ENCODE measurements at places on chromosomes 2 and 18.

DNA sequence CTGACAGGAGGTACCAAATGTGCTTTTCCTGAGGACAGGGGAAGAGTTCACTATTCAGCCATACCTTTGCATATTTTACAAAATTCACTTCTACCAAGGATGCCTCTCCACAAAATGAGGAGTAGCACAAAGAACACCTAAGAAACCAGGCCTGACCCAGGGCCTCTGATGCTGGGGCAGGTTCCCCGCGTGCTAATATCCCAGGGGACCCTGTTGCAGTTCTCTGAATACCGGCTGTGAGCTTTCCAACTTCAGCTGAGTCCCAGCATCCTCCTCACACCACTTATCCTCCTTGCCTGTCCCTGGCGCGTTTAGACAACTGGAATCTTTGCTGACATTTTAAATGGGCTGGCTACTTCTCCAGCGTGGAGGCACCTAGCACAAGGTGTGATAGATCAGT is 142.3 kb downstream of the BCL2 start:
- DNase-seq: no peak

DNA sequence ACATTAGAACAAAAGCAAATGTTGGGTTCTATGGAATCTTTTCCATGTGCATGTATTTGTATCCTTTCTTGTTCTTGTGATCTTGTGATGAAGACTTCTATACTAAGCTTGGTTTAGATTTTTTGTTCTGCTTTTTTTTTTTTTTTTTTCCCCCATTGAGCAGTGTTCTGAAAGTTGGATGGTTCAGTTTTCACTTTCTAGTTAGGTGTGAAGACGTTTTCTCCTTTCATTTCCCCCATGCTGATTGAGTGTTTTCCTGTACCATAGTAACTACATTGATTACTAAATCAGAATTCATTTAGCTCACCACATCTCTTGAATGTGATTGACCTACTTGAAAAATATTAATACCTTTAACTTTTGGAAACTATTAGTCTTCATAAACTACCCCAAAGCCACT is 34.1 kb downstream of the NOP58 start:
- DNase-seq: no peak

- DNase-seq: no peak
These were observed 147.6 kb downstream of the THADA start for GRCh38 chr2:43448011-43448821.

- no peak for DNase-seq
These were observed 10.9 kb downstream of the INO80D start for GRCh38 chr2:206075113-206075512.

DNA sequence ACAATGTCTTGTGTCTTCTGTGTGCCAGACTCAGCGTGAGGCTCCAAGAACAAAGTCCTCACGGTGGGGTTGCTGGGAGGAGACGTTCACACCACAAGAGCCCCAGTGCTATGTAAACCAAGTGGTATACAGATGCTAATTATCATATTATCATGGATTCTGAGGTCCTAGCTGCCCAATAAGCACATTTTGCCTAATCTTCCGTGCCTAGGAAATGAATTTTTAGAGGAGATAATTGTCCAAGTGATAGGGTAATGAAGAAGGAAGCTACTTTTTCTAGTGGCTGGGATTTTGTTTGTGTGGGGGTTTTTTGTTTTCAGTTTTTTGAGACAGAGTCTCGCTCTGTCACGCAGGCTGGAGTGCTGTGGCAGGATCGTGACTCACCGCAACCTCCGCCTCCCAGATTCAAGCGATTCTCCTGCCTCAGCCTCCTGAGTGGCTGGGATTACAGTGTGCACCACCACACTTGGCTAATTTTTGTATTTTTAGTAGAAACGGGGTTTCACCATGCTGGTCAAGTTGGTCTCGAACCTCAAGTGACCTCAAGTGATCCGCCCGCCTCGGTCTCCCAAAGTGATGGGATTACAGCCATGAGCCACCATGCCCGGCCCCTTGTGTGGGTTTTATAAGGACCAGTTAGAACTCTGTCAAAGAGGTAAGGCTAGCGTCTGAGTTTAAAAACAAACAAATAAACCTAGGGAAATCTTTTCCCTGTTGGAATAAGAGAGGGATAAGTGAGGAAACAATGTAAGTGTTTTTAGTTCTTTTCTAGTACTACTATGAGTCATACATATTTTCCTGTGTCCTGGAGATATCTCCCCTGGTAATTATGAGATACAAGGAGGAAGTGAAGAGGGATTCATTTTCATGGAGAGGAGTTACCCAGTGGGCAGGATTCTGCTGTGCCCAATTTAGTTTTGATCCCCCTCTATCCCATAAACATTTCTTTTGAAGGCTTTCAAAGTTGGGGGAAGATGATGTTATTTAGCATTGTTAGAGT is 9.5 kb upstream of the SMAD7 start:
- no peak for DNase-seq

GRCh38 chr18:61797696-61798590 is 94.9 kb downstream of the RNF152 start:
- no peak for DNase-seq

DNA sequence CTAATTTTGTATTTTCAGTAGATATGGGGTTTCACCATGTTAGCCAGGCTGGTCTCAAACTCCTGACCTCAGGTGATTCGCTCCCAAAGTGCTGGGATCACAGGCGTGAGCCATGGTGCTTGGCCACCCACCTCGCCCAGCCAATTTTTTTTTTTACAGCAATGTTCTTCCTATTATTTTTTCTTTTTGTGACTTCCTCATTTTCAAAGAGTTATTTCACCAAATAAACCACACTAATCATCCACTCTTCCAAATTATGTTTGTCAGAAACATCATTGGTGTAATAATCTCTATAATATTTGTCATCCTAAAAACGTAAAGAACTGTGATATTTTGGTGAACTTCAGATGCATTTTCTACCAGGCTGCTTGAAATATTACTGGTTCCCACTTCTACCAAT is 16.3 kb upstream of the PDCL3 start:
- no peak for DNase-seq

GRCh38 chr2:19753818-19754217 is 148.0 kb downstream of the TTC32 start:
- DNase-seq: no peak

DNA sequence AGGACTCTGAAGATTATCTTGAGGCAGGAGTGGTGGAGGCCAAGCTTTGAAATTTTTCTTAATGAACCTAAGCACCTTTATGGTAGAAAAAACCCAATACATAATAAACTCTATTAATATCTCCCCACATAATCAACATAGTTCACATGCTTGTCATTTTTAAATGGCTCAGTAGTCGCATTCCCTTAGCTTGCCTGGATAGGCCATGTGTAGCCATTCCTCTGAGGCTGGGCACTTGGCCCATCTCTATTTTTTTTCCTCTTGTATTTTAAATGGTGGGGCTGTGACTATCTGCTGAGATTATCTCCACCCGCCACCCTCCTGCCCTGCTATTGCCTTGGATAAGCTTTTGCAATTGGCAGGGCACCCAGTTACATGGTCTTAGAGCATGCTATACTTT is 143.1 kb downstream of the FHOD3 start:
- no peak for DNase-seq

DNA sequence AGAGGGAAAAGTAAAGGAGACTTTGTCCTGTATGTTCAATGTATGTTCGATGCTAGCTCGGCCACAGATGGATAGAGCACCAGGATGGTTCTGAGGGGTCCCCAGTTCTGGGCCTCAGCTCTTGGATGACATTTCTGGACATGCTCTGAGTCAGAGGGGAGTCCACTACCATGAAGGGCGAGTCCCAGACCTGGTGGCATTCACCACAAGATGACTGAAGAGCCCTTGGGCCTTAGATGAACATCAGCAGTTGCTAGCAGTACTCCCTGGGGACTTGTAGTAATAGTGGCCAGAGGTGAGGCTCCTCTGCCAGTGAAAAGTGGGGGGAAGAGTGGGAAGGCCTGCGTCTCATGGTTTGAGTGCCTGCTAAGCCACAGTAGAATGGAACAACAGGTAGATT is 109.5 kb downstream of the GRB14 start:
- no peak for DNase-seq

GRCh38 chr2:158061763-158062162 is 39.9 kb upstream of the UPP2 start:
- no peak for DNase-seq

GRCh38 chr2:148619560-148620195 is 24.9 kb upstream of the EPC2 start:
- DNase-seq: no peak

DNA sequence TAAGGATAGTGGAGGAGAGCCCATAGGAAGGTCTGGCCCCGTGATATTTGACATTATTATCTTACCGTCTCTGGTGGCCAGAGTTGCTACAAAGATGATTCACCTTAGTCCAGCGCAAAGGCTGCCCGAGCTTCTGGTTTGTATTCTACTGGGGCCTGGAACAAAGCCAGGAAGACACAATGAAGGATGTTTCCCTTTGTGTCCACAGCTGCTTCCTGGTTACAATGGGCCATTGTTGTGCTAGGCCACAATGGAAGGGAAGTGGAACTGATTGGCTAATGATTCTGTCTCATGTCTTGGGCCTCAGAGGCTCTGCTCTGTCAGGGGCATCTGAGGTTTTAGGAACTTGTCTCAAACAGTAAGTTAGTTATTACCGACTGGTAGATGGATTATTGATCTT is 132.2 kb downstream of the TDRD15 start:
- no peak for DNase-seq

DNA sequence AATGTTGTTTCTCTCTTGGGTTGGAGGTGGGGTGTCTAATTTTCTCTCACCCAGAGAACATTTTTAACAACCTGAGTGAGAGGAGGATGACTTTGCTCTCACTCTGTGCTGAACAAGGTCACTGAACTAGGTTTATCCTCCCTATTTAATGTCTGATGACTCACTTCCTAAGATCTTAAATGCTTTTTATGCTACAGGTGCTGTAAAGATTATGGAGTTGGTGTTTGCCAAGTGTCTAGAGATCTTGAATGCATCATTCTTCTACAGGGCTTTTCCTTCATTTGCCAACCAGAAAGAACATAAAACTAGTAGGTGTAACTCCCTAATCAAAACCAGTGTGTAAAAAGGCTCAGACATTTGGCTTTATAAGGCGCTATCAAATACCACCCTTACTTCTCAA is 350.5 kb upstream of the ETAA1 start:
- no peak for DNase-seq

- no peak for DNase-seq
These were observed 177.9 kb upstream of the SETBP1 start for GRCh38 chr18:44502790-44503189.

- no peak for DNase-seq
These were observed 62.0 kb downstream of the CIB4 start for GRCh38 chr2:26579025-26579722.

DNA sequence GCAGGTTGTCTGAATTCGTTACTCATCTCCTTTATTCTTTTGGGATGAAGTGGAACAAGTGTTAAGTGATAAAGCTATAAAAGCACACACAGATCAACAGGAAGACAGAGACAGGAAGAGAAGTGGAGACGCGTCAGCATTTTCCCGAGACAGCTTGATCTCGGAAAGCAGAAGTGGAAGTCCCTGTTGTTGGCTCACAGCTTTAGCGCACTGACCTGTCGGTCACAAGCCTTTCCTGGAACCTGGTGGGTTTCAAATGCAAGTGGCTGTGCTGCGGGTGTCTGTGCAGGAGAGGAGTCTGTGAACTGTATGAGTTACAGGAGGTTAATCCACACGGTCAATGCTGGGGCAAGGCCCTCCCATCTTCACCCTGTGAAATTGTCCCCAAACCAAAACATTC is 116.6 kb upstream of the PELI1 start:
- no peak for DNase-seq

DNA sequence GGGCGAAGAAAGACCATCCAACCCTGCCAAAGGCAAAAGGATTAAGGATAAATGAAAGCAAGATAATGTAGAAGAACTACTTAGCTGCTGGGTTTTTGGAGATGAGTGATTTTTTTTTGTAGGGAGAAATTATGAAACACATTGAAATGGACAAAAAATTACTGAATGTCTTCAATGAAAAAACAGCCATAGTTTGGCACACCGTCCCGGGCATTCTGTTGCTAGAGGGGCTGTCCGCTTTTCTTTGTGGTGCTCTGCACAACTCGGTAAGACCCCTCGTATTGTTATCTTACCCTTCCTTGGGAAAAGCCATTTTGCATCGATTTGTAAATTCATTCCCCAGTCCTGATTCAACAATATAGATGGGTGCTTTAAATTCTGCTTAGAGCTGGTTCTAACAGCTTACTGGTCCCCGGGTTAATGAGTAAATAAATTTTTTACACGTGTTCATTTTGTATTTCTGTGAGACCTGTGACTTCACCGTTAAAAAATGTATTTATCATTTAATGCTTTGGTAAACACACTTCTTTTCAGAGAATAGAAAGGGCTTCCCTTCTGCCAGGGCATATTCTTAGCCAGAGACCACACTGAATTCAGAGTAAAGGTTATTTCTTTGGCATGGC is 912 bp upstream of the LAPTM4A start:
- no peak for DNase-seq

DNA sequence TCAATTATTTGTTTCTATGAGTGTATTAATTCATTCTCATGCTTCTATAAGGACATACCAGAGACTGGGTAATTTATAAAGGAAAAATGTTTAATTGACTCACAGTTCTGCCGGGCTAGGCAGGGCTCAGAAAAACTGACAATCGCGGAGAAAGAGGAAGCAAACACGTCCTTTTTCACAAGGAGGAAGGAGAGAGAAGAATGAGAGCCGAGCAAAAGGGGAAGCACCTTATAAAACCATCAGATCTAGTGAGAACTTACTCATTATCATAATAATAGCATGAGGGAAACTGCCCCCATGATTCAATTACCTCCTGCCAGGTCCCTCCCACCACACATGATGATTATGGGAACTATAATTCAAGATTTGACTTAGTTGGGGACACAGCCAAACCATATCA is 294.0 kb downstream of the DSC3 start:
- no peak for DNase-seq

DNA sequence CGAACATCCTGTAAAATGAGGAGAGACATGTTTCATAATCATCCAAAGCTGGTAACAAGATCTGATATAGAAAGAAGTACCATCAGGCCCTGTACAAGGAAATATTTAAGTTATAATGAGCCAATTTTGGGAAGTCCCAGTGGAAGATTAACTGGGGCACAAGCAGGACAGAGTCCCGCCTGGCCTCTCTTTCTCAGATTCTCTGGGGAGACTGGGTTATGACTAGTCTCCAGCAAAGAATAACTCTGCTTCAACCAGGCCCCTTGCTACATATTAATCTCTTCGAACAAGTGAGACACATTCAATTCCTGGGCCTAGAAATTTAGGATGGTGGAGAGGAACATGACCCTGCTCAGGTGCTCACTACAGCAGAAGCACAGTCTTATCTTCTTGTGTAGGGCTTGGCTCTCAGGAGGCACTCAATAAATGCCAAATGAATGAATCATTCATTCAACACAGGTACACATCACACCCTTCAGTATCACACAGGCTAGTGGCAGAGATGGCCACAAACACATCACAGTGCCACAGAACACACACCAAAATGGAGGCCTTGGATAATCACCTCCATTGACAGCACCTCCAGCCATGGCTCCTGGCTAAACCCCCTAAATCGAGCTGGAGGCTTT is 46.4 kb upstream of the RNF152 start:
- no peak for DNase-seq

DNA sequence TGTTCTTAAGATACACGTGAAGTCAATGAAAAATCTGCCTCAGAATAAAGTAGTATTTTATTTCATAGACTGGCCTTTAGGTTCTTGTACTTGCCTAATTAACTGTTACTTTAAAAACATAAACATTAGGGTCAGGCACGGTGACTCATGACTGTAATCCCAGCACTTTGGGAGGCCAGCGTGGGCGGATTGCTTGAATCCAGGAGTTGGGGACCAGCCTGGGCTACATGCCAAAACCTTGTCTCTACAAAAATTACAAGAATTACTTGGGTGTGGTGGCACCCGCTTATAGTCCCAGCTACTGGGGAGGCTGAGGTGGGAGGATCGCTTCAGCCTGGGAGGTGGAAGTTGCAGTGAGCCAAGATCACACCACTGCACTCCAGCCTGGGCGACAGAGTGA is 16.0 kb upstream of the SNORC start:
- no peak for DNase-seq
